CD4-positive, alpha-beta T cell treated with Interferon alpha-2 for 1 hour (primary cell): ENCODE measurements at places on chromosomes 2 and 18.

GRCh38 chr2:232697807-232698110 lies 628 bp downstream of the GIGYF2 start:
- DNase-seq: no peak

DNA sequence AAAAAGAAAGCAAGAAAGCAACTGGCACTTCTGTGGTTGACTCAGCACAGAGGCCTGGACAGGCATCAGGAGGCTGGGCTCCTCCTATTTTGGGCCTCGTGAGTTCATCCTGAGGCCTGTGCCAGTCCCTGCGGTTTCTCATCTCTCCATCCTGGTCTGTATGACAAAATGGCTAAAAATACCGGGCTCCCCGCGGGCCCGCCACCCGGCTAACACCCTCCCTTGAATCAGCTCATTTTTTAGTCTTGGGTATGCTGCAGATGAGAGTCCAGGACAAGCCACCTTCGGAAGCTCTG lies 62.3 kb upstream of the YWHAQ start:
- peak; percentile 24 for DNase-seq

DNA sequence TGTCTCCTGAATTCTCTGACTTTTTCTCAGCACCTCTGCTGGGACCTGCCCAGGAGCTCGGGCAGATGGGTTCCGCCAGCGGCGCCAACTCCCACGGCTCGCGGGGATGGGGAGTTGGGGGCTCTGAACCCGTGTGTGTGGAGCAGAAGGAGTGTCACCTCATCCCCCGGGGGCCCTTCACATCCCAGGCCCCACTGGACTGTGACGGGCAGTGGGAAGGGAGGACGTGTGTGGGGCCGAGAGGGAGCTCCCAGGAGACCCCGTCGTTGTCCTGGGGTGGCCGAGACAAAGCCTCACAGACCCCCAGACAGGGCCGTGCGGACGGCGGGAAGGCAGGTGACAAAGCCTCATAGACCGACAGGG lies 130.0 kb upstream of the CTDP1 start:
- DNase-seq: no peak

DNA sequence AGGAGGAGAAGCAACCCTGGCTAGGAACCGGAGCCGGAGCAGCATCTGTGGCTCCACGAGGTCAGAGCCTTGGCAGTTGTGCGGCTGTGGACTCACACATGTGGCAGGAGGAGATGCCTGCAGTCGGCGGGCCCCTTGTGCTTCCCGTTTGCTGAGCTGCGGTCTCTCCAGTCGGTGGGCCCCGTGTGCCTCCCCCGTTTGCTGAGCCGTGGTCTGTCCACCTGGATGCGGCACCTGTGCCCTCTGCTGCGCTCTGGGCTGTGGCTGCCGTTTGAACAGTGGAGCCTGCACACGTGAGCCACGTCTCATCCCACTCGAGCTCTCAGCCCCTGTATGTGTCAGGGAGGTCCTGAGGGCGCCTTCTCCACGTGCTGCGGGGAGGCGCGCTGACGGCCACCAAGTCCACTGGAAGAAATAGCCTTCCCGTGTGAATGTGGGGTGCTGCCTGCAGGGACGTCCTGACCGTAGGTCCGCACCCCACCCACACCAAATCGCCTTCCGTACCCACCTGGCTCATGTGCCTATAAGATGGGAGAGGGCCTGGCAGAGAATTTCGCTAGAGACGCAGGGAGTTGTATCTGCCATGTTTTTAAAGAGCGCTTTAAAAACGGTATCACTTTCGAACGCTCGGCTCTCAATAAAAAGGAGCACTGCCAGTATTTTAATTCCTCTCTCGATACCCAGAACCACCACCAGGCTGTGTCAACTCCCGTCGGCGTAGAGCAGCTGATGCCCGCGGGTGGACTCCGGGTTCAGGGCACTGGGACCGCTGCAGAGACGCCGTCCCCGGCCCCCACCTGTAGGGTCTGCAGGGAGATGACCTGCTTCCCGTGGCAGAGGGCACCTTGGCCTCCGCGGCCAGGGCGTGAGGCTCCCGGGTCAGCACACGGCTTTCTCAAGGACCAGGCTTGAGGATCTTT lies 117.0 kb downstream of the NFATC1 start:
- DNase-seq: no peak

DNA sequence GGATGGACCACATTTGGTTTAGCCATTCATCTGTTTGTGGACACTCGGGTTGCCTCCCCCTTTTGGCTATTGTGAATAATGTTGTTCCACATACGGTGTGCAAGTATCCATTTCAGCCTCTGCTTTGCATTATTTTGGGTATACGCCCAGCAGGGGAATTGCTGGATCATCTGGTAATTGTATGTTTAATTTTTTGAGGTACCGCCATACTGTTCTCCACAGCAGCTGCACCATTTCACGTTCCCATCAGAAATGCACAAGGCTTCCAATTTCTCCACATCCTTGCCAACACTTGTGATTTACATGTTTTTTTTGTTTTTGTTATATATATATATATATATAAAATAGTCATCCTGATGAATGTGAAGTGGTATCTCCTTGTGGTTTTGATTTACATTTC lies 54.6 kb upstream of the TWIST2 start:
- no peak for DNase-seq

DNA sequence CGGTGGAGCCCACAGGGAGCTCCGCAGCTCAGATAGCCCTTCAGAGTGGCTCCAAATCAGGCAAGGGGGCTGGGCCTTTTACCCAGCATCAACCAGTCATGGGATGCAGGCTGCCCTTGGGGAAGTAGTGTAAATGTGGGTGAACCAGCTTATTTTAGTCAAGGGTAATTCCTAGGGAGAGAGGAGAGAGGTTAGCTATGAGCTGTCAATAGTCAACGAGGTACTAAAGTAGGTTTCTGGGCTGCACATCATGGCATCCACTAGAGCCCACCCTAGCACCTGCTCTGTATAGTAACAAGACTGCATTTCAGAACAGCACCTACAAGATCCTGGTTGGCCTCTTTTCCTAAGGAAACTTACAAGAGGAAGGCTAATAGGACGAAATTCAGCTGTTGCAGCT lies 9.5 kb upstream of the MCM6 start:
- DNase-seq: no peak

GRCh38 chr2:133541376-133541775 lies 26.9 kb downstream of the NCKAP5 start:
- no peak for DNase-seq

DNA sequence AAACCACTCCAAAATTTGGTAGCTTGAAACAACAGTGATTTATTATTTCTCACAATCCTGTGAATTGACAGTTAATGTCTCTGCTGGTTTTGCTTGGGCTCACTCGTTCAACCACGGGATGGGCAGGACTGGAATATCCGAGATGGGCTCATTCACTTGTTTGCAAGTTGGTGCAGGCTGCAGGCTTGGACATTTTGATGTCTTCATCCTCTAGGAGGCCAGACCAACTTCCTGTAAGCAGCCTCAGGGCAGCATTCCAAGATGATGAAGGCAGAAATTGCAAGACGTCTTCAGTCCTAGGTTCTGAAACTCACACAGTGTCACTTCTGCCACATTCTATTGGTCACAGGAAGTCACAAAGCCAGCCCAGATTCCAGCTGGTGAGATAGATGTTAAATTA lies 47.1 kb downstream of the GPR39 start:
- no peak for DNase-seq

DNA sequence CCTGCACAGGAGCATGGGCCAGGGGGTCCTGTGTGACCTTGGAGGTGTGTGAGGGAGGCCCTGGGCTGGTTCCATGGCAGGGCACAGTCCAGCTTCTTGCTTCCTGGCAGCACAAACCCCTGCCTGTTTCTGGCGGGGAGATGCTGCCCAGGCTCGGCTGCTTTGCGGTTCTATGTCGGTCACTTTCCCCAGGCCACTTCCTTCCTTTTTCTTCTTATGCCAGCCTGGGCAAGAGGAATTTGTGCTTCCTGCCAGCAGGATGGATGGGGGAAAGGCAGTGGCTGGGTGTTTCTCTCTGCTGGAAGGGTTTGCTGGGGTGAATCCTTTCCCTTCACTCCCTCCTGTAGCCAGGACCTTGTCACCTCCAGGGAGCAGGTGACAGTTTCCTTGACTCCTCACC lies 24.3 kb downstream of the ASAP2 start:
- no peak for DNase-seq

- no peak for DNase-seq
These were observed 15.0 kb upstream of the INO80C start for GRCh38 chr18:35512761-35513160.

DNA sequence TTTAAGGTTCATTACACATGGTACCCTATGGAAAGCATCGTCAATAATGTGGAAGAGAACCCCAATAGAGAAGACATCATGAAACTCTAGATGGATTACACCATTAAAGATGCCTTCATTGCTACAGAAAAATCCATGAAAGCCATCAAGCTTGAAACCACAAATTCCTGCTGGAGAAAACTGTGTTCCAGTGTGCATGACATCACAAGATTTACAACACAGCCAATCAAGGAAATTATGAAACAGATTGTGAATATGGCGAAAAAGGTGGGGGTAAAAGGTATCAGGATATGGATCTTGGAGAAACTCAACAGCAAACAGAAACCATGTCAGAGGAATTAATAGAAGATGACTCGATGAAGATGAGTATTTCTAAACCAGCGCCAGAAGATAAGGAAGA lies 200.0 kb downstream of the SLC4A10 start:
- DNase-seq: no peak

- DNase-seq: no peak
These were observed 91.5 kb downstream of the GULP1 start for GRCh38 chr2:188383158-188383557.

DNA sequence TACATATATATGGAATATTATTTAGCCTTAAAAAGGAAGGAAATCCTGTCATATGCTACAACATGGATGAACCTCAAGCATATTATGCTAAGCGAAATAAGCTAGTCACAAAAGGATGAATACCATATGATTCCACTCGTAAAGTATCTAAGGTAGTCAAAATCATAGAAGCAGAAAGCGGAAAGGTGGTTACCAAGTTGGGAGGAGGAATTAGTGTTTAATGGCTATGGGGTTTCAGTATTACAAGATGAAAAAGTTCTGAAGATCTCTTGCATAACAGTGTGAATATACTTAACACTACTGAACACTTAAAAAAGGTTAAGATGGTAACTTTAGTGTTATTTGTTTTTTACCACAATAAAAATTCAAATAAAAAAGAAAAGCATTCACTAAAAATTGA lies 99.0 kb downstream of the MGAT5 start:
- DNase-seq: no peak

- DNase-seq: no peak
These were observed 37.9 kb upstream of the PPP1CB start for GRCh38 chr2:28713577-28714298.

DNA sequence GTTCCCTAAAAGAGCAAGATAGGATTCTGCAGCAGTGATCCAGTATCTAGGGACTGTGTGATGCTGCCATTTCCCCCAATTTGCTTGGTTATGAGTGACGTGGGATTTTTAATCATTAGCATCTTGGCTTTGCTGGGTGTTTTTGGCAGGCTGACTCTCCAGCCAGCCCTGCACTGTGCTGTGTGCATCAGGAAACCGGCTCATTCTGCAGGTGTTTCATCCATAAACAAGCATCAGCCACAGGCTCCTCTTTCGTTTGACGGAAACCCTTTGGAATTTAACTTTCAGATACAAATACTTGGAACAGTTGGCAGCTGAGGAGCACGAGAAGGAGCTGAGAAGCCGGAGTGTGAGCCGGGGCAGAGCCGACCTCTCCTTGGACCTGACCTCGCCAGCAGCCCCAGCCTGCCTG lies 135.9 kb downstream of the TPGS2 start:
- no peak for DNase-seq

DNA sequence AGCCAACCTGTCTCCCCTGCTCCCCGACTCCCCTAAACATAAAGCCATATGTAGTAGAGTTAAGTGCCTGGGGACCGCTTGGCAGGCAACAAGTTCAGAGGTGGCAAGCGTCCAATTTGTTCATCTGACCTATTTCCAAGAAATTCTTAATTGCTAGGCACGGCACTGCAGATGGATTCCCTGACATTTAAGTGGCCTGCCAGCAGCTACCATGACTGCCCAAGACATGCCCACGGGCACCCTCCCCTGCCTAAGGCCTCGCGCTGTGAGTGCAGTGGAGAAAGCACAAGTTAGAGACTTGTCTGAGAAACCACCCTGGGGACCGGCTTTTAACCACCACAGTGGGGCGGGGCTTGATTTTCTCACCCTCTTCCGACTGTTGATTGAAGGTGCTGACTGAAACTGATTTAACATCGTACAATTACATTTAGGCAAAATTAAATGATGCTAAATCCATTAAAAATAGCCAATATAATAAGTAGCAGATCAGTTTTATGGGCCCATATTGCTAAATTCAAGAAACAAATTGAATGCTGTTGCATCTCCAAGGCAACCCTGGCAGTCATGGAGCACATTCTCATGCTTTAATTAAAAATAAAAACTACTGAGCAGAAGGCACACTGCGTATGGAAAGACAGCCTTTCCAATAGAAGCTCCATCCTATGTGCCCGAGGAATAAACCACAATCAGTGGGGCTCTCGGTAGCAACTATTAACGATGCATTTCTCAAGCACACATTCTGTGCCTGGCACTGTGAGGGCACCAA lies 163.6 kb upstream of the ACAA2 start:
- no peak for DNase-seq

- DNase-seq: no peak
These were observed 50.4 kb upstream of the EPAS1 start for GRCh38 chr2:46246790-46247189.

- DNase-seq: no peak
These were observed 441.7 kb upstream of the SOX11 start for GRCh38 chr2:5250482-5250881.

GRCh38 chr2:146523196-146523595 lies 1321.6 kb upstream of the ACVR2A start:
- no peak for DNase-seq

DNA sequence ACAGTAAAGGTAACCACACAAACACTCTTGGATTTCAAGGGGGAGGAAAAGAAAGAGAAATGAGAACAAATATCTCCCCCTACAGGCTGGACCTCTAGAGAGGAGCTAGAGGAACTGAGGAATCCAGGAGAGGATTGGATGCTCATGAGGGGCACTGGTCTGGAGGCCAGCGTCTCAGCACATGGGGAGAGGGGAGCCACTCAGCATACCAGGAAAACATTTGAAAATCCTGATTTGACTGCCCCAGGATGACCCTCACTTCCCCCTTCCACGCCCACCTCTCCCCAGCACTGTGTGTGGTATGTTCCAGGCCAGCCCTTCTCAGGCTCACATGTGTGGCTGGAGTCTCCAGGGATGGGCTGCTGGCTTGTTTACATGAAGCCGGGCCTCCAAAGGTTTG lies 396.8 kb upstream of the ID2 start:
- DNase-seq: no peak

DNA sequence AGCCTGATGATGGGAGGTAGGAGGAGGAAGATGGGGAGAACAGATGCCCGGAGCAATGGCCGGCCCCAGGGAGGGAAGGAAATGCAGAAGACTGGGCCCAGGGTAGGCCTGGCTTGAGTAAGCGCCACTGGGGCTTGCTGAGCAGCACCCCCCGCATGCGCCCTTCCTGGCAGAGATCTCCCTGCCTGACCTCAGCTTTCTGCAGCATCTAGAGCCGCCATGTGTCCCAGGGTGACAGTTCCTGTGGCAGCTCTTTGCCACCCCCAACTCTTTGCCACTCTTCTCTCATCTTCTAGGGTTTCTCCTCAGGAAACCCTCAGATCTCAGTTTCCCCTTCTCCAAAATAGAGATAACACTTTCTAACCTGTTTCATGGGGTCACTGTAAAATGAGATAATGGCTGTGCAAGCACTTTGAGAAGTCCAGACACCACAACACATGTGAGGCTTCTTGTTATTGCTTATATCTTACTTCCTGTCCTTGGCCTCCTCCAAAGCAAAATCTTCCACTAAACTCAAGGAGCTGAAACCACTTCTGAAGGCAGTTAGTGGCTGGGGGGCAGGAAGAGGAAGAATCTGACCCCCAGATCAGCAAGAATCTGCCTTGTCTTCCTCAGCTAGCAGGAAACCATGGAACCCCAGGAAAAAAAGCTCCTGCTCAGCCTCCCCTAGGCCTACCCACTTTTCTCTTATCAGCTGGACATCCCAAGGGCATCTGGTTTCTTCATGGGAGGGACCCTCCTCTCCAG lies 64.9 kb downstream of the EPAS1 start:
- DNase-seq: no peak
